Sigmoid colon (tissue), 7 donors: ENCODE measurements at places on chromosomes 11 and 22. TPM values are rescaled to one million over a fixed set of nuclear protein-coding genes. Genes with fewer than 3 reads are reported as not detected.

GRCh38 chr11:75918331-75918730 lies 103.3 kb downstream of the UVRAG start:
- no peak for DNase-seq

DNA sequence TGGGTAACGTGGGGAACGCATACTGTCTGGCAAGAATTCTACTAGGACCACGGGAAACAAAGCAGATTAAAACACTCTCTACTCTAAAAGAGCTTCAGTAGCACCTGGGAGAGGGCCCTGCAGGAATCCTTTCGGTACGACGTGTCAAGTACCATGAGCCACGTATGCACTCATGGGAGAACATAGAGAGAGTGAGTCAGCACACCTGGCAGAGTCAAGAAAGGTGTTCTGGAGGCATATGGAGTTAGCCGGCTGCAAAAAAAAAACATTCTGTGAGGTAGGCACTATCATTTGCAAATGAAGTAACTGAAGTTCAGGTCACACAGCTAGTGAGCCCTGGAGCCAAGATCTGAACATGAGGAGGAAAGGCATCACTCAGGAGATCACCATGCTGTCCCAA lies 71.1 kb upstream of the BID start:
- no peak for DNase-seq

GRCh38 chr11:115450519-115450918 lies 53.7 kb downstream of the CADM1 start:
- DNase-seq: no peak

DNA sequence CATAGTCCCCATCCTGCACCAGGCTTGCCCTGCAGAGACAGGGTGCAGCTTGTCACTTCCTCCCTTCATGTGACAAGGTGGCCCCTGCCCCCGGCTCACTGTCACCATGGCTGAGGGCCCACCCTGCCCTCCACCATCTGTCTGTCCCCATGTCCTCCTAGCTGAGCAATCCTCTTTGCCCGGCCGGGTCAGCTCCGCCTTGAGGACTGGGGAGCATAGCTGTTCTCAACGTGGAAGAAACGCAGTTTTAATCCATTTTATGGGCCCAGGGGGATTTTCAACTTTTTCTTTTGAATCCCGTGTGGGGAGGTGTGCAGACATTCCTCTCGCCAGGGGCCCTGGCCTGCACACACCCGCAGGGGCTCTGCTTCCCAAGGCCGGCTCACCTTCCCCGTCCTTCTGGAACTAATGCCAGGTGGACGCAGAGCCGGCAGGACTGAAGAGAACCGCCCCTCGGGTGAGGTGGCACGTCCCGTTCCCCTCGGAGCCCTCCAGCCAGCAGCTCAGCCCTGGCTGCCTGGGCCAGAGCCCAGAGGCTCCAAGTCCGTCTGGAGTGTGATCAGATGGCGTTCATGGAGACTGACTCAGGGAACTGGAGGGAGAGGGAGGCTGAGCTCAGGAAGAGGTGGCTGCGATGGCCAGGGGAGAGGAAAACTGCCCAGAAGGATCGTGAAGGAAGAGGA lies 1108.7 kb downstream of the BRD1 start:
- peak; percentile 64 for DNase-seq

DNA sequence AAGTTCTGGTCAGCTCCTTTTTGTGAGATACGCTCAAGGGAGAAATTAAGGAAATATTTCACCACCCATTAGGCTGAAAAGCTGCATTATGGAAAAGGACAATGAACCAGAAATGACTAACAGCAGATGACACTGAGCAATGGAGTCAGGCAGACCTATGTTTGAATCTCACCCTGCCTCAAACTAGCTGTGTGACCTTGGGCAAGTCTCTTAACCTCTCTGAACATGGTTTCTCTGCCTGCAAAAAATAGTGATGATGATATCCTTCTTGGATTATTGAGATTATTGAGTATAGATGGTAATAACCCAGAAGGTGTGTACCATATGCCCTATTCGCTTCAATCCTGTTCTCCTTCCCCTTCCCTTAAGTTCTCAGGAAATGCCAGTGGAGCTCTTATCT lies 2.9 kb upstream of the PRDM11 start:
- no peak for DNase-seq

GRCh38 chr11:109552376-109552775 lies 130.4 kb downstream of the C11orf87 start:
- no peak for DNase-seq

GRCh38 chr22:21903283-21903682 lies 35.8 kb upstream of the MAPK1 start:
- no peak for DNase-seq

DNA sequence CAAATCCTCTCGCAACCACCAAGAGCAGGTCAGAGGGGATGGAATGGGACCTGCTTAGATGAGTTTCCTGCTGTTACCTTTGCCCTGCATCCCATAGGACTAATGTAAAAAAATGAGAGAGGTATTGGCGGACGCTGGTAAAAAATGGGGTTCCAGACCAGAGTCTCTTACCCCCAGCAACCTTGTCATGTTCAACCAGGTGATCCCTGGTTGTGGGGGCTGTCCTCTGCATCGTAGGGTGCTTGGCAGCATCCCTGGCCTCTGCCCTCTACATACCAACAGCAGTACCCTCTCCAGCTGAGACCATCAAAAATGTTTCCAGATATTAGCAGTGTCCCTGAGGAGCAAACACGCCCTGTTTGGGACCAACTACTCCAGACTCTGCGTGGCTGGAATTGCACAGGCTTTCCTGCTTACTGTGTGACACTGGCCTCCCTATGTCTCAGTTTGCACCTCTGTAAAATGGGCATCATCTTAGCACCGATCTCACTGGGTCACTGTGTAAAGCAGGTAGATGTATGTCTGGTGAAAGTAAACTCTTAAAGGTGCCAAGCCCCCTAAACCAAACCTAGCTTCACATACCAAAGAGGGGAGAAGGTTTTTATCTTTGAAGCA lies 1.5 kb downstream of the APOL6 start:
- no peak for DNase-seq

DNA sequence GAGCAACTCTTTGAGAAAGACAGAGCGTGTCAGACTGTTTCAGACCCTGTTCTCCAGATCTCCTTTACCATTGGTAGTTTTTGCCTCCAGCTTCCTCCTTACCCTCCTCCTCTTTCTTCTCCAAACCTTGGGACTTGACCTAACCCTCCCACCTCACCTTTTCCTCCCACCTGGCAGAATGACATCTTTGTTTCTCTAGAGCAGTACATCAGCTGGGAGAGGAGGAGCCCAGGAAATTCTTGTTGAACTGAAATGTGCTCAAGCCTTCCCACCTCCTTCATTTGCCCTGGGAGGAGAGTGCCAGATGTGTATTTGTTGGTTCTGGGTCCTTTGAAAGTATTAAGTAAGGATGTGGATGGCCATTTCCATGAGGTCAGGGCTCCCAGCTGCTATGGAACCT lies 17.4 kb downstream of the OSBP2 start:
- no peak for DNase-seq

GRCh38 chr11:47435687-47436086 lies 9.4 kb upstream of the PSMC3 start:
- DNase-seq: no peak

GRCh38 chr11:2092956-2093412 lies 46.2 kb downstream of the IGF2 start:
- DNase-seq: peak; percentile 73

DNA sequence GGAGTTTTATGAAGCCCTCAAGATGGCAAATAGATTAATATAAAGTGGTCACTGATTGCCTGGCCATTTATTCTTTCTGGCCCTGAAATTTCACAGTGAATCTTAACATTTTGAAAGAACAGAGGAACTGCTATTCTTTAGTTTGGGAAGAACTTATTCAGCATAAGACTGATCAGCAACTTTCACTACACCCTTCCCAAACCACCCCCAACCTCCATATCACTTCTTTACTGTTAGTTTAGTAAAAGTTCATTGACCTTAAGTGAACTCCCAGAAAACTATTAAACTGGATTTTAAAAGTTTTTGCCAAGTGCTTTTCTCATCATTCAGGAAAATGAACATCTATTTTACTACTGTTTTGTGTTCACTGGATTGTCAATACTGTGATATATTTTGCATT lies 77.4 kb downstream of the NARS2 start:
- no peak for DNase-seq

- DNase-seq: no peak
Measured at GRCh38 chr11:10824888-10825287, 16.2 kb upstream of the EIF4G2 start.

DNA sequence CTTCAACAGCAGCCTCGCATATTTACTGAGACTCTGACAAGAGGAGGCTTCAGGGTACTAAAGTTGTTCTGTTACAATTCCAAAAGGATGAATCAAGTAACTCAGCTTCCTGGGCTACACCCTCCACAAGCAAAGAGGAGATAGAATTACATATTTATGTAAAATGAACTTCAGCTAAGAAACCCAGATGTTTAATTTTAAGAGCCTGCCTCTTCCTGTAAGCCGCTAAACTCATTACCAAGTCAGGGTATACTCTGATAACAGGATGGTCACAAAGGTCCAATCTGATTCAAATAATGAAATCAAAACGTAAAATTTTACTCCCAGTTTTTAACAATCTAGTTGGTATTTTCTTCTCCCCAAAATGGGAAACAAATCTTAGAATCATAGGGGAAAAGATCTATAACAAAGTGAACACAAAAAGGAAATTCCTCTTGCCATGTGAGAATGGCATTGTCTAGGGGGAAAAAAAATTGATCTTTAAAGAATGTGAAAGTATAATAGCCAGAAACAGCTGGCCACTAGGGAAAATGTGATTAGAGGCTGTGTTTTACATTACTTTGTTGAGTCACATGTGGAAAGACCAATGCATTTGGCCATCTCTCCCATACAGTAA lies 30.9 kb downstream of the CHEK2 start:
- DNase-seq: no peak

DNA sequence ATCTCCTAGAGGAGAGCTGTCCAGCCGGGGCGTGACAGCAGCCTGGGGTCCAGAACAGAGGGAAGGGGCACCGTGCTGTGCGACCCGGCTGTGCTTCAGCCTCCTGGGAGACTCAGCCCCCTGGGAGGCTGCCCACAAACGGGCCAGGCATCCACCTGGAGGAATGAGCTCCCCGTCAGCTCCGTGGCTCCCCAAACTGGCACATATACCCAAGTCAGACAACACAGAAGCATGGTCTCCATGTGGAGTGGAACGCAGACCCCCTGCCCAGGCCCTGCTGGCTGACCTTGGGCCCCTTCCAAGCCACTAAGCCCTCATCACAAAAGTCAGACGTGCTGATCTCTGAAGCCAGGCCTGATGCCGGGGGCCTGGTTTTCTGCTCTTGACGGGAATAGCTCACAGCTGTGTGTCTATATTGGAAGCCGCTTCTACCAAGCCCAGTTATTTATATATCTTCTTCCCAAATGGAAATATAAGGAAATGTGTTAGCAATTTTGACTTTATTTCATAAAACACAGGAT lies 91.7 kb downstream of the BRD1 start:
- no peak for DNase-seq

DNA sequence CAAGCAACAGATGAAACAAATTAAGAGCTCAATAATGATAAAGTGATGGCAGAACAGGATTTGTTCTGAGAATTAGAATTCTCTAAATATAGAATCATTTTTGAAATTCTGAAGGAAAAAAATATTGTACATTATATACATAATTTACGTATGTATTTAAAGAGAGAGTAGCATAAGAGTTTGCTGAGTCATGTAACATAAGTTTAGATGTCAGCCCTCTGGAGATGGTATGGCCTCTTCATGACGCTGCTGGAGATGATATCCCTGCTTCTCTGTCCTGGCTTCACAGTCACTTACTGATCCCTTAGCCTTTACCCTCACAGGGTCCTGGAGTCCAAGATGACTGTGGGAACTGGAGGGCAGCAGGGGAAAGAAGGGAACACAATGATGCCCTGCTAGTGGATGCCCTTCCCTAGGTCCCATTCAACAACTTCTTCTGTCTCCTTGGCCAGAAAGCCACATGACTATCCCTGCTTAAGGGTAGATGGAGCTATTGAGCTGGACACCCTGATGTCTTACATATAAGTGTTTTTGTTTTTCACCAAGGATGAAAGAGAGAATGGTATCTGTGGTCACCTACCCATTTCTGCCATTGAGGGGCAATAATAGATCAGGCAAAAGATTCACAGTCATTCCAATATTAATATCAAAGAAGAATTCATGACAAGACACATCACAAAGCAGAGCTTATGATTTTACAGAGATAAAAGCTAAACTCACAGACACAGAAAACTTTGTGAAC lies 753.1 kb downstream of the TBC1D22A start:
- no peak for DNase-seq

The PGA5 gene
- 2.1 TPM for total RNA-seq

The BACE1-AS gene
- 11.6 TPM for total RNA-seq

The MRGPRE gene
- 0.33 TPM for total RNA-seq

The VSIG10L2 gene
- not detected for total RNA-seq

The SRSF8 gene
- 20.5 TPM for total RNA-seq

The PTPRCAP gene
- 3.7 TPM for total RNA-seq

The ARHGAP8 gene
- 0.81 TPM for total RNA-seq

The CAT gene
- total RNA-seq: 77.4 TPM

The KCNE3 gene
- 12.5 TPM for total RNA-seq

The DNAJB13 gene
- total RNA-seq: not detected

The CENPM gene
- total RNA-seq: 5.4 TPM

The TMPRSS4 gene
- not detected for total RNA-seq

The RNASEH2C gene
- 167 TPM for total RNA-seq

The MOGAT2 gene
- total RNA-seq: not detected

The HEPN1 gene
- total RNA-seq: not detected
